ENCODE measurements at places on chromosomes 1 and 21.

GRCh38 chr1:73097917-73098316, 815.6 kb upstream of the NEGR1 start:
- DNase-seq, result peak; percentile 65

GRCh38 chr1:33537885-33538284, 65.4 kb downstream of the ZSCAN20 start:
- no peak for DNase-seq

DNA sequence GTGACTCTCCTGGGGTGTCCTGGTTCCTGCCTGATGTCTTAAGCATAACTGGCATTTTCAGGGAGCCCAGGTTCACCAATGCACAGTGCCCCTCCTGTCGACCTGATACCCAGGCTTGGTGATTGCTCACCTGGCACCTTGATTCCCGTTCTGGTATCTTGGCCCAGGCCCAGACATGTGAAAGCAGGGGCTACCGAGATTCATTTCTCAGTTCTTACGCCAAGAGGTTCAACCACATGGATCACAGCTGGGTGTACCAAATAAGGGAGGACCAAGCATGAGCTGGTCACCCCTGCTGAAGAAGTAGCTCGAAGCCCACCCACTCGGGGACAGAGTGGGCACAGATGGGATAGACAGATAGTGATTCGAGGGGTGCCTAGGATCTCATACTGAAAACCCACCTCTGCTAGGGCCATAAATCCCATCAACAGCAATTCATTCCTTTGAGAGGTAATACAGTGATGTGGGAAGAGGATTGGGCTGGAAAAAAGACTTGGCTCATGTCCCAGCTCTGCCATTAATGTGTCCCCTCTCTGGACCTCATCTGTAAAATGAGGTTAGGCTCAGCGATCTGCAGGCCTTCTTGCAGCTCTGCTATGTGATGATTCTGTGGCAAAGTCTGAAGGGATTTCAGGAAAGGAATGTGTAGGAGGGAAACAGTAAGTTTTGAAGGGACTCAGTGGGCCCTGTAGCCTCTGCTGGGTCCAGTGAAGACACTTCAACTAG, 2.7 kb downstream of the EPHX1 start:
- DNase-seq, result no peak

- DNase-seq, result peak; percentile 89
These were observed 91.5 kb upstream of the IPO9 start for GRCh38 chr1:201737352-201738060.

DNA sequence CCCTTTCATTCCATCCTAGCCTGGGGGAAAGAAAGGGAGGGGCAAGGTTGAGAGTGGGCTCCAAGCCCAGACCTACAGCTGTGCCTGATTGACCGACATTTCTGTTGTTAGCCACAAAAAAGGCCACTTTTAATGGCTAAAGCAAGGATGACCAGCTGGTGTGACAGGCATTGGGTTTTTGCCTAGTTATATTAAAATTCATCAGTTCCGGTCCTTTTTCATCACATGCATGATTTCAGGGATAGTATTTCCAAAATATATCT, 192.3 kb downstream of the ZNF326 start:
- no peak for DNase-seq

DNA sequence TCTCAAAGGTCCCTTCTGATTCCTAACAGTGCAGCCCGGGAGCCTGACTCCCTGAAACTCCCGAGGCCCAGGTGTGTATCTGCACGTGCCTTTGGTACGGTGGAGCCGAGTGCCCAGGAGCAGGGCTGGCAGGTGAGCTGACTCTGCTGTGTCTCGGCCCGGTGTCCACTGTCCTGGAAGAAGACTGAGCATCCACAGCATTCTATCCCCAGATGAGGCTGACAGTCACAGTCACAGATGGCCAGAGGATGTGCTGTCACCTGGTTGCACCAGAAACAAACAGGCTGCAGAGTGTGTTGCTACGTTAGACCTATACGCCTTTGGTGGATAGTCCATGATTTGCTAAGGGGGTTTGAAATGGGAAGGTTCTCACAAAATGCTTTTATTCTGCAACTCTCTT, 9.8 kb downstream of the ETV3L start:
- DNase-seq, result no peak

GRCh38 chr1:9852410-9853248, 28.9 kb upstream of the CLSTN1 start:
- peak; percentile 25 for DNase-seq

- peak; percentile 7 for DNase-seq
These were observed 1331.1 kb downstream of the MRPL39 start for GRCh38 chr21:24276204-24276603.

GRCh38 chr1:147620543-147620942, 49.8 kb downstream of the ACP6 start:
- no peak for DNase-seq

DNA sequence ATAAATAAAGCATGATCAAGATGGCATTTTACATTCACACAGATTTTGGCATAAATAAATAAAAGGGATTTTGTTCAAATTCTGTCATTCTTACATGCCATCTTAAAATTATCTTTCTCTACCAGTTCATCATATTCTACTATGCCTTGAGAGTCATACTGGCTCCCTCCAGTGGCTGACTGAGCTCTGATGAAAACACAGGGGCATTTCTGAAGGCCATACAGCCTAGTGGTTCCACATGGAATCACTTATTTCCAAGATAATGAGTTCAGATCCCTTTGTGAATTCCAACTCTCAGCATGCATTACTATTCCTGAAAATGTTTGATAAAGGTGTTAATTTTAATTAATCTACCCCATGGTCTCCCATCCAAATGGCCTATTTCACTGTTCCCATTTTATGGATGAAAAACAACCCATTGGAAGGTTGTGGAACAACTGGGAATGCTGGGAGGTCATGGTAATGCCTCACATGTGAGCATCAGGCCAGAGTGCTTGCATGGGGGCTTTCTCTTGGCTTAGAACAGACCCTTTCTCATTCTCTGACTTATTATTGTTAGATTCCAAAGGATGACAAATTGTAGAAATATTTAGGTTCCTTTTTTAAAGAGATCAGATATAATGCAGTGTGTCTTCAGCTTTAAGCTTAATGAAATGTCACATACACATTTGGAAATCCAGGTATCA, 622.4 kb upstream of the PKN2 start:
- peak; percentile 86 for DNase-seq

DNA sequence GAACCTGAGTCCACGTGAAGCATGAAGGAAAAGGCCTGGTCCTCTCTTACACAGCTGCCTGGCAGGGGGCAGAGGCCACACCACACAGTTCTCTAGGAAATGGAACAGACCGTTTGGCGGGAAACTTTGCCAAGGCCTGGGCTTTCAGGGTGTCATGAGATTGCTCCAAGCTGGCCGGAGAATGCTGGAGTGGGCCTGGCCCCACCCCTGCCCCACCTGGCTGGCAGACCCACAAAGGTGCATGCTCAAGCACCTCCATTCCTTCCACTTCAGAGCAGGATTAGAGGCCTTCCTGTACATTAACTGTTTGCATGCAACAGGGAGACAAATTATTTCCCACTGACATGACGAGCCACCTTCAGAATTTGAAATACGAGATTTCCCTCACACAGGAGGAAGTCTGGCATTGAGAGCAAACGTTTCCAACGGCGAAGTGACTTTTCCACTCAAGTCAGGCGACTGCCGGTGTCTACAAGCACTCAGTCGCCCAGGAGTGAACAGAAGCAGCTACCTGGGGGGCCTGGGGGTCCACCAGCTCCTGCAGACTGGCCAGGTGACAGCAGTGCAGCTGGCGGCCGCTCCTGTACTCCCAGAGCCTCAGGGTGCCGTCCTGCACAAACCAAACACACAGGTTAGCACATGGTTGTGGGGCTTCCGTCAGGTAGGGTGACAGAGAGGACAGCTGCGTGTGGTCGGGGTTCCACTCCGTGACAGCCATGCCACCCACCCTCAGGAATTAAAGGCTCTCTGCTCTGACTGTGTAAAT, 24.0 kb downstream of the WDR4 start:
- DNase-seq, result no peak

DNA sequence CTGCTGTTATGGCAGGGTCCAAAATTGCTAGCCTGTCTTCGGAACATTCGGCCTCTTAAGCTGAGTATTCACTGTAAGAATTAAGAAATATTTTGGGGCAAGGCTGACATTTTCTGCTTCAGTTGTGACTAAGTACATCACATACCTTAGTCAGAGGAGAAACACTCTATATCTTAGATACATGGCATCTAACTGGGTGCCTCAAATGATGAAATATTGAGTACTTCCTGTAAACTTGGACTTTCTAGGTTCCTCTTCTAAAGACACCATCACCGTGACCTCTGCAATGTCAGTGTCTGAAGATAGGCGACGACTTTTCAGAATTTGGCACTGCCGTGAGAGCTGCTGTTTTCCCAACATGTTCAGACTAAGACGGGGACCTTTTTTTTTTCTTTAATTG, 65.6 kb downstream of the PCBP3 start:
- DNase-seq, result no peak

GRCh38 chr1:161223805-161224694, 622 bp upstream of the APOA2 start:
- DNase-seq, result peak; percentile 84

GRCh38 chr21:34221331-34222030, 142.3 kb upstream of the KCNE2 start:
- no peak for DNase-seq

DNA sequence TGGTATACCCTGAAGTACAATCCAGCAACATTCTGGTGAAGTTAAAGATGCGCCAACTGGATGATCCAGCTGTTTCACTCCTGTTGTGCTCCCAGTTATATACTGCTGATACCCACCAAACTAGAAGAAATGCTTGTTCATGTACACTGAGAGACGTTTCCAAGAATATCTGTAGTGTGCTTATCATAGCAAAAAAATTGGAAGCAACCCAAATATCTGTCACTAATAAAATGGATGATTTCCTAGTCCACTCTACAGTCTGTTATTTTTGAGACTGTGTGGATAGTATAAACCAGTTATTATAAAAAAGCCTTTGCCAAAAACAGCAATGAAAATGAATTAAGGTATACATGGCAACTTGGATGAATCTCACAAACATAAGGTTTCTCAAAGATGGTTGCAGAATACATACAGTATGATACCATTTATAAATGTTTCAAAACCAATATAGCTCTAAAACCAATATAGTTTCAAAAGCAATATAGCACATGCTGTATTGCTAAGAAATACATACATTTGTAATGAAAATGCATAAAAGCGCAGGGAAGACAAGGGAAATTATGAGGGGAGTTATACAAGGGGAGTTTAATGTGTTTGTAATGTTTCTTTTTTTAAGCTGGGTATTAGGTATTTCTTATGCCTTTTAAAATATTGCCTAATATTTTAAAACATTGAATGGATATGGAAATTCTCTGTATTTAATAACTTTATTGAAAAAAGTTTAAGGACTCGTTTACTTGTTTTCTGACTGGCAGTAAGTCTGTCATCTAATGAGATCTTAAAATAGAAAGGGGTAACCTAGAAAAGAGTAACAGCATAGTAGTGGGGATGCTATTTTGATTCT, 36.5 kb downstream of the GPSM2 start:
- DNase-seq, result no peak

DNA sequence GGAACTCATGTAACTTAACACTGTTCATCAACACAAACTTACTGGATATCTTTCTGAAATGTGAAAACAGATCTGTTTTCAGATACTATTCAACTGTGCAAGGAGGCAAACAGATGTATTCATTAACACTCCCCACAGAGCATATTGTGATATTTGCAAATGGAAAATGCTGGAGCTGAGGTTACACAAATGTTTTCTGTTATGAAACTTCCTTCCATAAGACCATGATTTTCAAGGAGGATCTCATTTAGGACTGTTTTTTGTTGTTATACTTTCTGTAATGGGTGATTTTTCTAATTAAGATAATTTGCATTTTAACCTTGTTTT, 56.1 kb downstream of the GABPA start:
- DNase-seq, result no peak

GRCh38 chr1:214518361-214518760, 33.0 kb downstream of the PTPN14 start:
- DNase-seq, result no peak

- no peak for DNase-seq
These were observed 8.7 kb downstream of the KPNA6 start for GRCh38 chr1:32116531-32116930.

- DNase-seq, result no peak
These were observed 7.6 kb upstream of the ATF3 start for GRCh38 chr1:212600980-212601379.

GRCh38 chr1:119209596-119210295, 69.3 kb upstream of the WARS2 start:
- DNase-seq, result no peak

- no peak for DNase-seq
These were observed 37.5 kb upstream of the AJAP1 start for GRCh38 chr1:4616831-4617465.

DNA sequence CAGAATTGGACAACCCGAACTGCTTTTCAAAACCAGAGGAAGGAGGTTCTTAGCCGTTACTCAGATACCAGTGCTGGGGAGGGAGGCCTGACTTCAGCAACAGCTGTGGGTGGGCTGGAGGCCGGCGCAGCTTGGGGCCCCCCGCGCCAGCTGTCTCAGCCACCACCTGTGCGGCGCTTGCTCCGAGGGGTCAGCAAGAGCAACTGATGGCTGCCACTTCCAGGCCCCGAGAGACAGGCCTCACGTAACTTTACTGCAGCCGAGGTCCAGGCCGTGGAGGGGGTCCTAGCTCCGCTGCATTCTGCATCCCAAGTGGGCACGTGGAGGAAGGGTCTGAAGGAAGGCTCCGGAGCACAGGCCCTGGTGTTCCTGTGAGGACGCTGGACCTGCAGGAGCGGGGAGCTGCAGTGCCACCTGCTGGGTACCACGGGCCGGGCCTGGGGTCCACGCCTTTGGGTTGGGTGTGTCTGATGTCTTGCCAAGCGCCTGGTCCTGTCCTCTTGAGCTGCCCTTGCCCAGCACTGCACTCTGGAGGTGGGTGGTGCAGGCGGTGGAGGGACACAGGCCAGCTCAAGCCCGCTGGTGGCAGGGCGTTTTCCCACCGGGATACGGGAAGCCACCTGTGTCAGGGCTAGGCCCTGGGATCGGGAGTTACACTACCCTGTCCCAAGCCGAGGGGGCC, 9.8 kb downstream of the THAP3 start:
- DNase-seq, result peak; percentile 56

DNA sequence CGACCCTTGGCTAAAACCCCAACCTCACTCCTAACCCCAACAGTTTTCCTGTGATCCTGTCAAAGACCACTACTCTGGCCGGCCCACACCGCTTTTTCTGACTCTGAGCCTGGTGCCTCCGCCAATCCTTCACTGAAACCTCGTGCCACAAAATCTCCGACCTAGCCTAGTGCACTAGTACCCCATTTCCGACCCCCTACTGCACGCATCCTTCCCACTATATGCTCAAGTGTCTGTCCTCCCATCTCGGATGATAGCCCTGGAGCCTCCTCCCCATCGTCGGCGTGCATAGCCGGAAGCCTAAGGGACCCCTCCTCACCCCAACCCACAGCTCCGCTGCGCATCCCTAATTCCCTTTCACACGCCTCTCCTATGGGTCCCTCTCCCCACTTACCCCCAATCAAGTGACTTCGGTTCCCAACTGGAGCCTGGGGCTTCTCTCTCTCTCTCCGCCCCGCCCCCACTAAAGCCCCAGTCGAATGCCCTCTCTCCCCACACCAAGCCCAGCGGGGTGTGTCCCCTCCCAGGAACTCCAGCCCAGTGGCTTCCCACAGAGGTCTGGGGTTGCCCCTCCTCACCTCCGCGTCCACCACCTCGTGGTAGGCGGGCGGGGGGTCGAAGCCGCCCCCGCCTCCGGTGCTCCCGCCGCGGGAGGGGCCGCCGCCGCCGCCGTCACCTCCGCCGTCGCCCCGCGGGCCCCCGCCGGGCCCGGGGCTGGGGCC, 791 bp downstream of the USP24 start:
- DNase-seq, result peak; percentile 81

- DNase-seq, result peak; percentile 81
These were observed at the start of the genes FBXO2 and FBXO44 for GRCh38 chr1:11654137-11654938. Gene FBXO2, minus strand, starts transcription at chr1:11654429. Its CDS starts 89 bp downstream, at chr1:11654340. Gene FBXO44, plus strand, starts transcription at chr1:11654877. Its CDS starts 959 bp downstream, at chr1:11655836.

All from mesendoderm (in vitro differentiated cells).